NCI-H345 (cell line): ENCODE measurements at places on chromosomes 1 and 21.

DNA sequence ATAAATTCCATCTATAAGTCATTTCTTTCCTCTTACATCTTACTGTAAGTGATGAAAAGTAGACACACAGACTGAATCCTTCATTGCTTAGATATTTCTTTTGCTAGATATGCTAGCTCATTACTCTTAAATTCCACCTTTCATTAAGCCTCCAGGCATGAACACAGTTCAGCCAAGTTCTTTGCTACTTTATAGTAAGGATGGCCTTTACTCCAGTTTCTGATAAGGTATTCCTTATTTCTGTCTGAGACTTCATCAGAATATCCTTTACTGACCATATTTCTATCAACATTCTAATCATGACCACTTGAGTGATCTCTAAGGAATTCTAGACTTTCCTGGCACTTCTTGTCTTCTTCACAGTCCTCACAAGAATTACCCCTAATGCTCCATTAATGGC, 191.7 kb upstream of the KCTD3 start:
- no peak for DNase-seq

- no peak for DNase-seq
Measured at GRCh38 chr1:16315437-16315836, 36.8 kb downstream of the FBXO42 start.

DNA sequence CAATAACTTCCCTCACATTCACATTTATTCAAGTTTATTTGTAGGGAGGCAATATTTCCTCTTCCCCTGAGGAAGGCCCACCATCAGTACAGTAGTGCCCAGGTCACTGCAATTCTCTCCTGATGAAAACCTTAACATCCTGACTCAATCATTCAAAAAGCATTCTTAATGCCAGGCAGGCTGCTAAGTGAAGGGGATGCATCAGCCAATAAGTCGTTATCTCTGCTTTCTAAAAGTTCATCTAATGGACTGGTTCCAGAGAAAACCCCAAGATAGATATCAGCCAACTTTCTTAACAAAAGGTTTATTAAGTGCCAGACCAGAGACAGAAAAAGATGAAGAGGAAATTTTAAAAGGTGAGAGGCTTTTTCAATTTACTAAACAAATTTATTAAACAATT, 17.3 kb downstream of the OTUD7B start:
- DNase-seq: no peak

GRCh38 chr1:56978819-56979218, 13.0 kb upstream of the C8B start:
- DNase-seq: no peak

- no peak for DNase-seq
Measured at GRCh38 chr21:41564871-41565274, 56.9 kb upstream of the TMPRSS2 start.

DNA sequence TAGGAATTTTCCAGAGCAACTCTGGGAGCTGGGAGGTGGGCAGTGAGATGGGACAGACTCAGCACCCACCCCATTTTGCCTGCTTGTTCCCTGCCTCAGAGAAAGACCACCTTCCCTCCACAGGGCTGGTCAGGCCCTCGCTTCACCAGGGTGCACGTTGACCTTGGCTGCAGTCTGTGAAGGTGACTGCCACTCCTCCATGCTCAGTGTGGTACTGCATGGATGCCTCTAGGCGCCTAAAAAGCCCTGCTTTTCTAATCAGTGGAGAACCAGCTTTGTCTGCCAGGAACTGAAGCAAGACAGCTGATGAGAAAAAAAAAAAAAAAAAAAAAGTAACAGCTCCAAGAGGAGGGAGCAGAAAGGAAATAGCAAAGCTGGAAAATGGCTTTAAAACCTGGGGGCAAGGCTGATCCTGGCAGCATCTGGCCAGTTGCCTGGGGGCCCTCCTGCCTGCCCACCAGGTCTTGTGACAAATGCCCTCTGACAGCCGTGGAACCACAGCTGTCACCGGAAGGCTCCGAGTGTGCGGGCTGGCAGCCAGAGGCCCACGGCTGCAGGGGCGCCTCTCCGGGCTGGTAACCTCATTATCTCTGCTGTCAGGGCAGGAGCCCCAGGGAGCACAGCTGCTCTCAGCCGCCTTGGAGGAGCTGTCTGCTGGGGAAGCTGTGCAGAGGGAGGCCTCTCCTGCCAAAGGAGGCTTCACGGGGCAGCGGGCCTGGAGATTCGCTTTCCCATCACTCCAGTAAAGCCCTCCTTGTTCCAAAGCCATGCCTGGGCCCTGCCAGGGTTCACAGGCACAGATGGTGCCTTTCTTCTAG, 13.7 kb downstream of the KIAA1614 start:
- DNase-seq: peak; percentile 66

- DNase-seq: no peak
Measured at GRCh38 chr1:152026895-152027294, 9.9 kb downstream of the S100A11 start.

- no peak for DNase-seq
Measured at GRCh38 chr1:168933141-168933805, 173.2 kb upstream of the ATP1B1 start.

DNA sequence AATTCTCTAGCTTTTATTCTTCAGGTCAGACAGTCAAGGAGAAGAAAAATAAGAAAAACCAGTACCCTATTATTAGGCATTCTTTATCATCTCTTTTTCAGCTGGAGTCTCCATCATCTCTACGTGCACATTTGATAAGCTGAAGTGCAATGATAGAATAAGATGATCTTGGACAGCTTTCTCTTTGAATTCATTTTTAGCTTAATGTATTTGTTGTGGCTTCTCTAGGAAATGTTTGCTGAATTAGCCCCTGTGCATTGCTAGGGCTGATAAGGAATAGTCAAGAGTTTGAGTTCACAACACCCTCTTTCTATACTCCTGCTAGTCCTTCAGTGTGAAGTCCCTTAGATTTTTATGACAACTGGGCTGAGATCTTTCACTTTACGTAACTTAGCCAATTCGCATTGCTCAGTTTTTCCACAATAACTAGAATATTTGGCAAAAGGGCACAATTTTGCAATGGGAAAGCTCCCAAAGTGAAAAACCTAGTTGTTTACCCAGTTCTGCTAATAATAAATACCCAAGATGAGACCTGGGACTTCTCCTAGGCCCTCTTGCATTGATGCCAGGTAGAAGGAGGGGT, 7.0 kb upstream of the KCNJ15 start:
- DNase-seq: no peak

- DNase-seq: no peak
Measured at GRCh38 chr1:18781031-18781430, 78.4 kb downstream of the TAS1R2 start.

DNA sequence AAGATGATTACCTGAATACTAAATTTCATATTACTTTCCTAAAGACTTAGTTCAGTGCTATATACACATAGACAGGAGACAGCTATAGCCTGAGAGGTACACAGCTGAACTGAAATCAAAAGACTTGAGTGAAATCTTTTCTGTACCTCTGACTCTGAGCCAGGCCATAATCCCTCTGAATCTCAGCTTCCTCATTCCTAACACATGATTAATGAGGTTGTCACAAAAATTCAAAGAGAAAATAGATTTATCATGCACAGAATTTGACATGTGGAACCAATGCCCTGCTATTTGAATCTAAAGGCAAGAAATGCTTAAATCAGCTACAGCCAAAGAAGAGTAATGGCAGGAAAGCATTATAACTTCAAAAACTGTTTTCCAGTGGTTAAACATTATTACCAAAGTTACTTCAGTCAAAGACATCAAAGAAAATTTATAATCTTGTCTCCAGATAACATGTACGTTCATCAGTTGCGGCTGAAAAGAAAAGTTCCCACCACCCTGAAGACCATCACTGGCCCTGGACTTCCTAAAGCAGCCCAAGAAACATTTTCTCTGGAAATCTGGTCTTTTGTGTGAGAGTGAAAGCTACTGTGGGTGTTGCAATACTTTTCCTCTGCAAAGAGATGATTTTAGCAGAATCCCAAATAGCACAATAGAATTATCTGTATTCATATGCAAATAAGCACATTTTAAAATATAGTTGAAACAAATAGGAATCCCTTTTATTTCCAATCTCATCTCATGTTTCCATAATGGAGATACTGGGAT, 13.8 kb upstream of the ATP1A1 start:
- DNase-seq: no peak

- no peak for DNase-seq
Measured at GRCh38 chr1:203202431-203203245, 16.1 kb upstream of the CHI3L1 start.

DNA sequence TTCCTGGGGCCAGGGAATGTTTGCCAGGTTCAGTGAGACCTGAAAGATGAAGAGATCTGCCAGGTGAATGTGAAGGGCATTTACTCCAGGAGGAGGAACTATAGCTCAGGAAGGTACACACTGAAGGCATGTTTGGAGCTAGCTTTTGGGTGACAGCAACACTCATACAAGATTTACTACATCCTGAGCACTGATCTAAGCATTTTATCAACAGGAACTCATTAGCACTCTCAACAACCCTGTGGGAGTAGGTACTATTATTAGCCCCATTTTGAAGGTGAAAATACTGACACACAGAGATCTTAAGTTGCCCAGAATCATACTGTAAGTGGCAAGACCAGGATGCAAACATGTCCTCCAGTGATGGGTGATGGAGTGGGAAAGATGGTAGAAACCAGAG, 6.7 kb downstream of the GADD45A start:
- DNase-seq: no peak

DNA sequence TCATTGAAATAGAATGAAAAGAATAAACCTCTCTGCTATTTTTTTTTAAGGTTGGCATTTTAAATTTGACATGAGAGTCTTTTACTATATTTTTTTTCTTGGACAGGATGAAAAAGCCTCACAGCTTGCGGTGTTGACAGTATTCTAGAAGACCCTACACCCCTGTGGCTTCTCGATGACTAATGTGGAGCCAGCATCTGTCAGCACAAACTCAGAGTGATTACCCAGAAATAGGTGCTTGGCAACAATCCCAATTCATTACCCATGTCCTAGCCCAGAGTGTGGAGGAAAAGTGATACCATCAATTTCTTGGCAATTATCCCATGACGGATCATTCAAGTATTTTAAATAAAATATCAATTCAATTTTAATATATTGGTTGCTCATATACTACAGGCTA, 186.8 kb upstream of the MAP1LC3C start:
- DNase-seq: peak; percentile 89

- DNase-seq: peak; percentile 50
Measured at GRCh38 chr1:15046487-15047165, 106.9 kb upstream of the TMEM51 start.

DNA sequence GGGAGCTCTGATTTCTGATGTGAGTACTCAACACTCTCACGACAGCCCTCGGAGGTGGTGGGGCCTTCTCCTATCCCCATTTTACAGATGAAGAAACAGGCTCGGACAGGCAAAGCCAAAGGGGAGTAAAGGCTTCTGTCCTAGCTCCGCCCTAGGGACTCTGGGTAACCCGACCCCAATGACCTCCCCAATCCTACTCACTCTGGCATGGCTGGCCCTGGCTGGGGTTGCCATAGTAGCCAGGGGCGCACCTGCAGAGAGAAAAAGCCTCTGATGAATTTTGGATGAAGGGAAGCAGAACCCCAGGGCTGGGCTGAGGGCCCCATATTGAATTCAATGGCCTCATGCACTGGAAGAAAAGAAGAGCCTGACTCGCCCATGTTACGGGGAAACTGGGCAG, 61.1 kb downstream of the LDLRAD2 start:
- no peak for DNase-seq

- DNase-seq: no peak
Measured at GRCh38 chr1:20662110-20662475, 924 bp upstream of the DDOST start.
